ENCODE measurements at places on chromosomes 4 and X.

GRCh38 chrX:131792789-131793462 is 230.2 kb upstream of the STK26 start:
- DNase-seq: no peak

- DNase-seq: no peak
These were observed 10.4 kb upstream of the SEPTIN11 start for GRCh38 chr4:76939184-76939583.

DNA sequence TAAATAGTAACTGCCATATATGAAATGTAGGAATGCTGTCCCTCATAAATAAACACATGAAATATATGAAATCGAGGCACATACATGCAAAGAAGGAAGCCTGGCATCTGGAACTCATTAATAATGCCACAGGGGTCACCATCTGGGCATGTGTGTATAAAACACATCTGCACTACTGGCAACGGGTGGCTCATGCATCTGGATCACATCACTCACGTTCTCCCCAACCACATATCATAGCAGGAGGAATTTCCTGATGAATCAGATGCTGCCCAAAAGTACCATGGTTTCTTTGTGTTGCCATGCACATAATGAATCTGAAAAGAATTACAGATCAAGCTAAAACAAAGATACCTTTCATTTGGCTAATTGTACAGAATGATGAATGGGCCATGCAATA is 28.6 kb downstream of the RNF175 start:
- DNase-seq: no peak

GRCh38 chr4:113945906-113946305 is 33.5 kb downstream of the ARSJ start:
- no peak for DNase-seq

DNA sequence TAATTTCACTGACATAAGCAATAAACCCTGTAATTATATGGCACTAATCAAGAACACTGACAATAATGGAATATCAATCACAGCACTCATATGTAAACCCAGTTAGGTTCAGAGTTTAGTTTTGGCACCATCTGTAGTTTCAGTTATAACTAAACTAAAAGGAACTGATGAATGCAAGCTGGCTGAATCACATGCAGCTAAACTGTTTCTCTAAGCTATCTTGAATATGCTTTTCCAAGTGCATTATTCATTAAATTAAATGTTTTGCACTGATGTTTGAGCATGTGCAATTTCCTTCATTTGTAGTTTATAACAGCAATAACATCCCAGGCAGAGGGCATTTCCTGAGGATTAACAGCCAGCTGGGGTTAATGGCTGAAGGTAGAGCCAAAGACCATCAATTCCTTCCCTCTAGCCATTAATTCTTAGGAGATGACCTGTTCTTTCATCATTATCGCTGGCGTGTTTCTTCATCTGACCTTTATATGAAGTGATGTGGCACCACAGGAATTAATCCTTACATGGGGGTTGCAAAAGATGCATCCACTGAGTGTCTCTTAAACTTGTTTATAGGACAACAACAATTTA is 562.8 kb upstream of the IGFBP7 start:
- DNase-seq: no peak

Measured in Jurkat, Clone E6-1 (cell line).